Sciatic nerve (tissue), 2 donors: ENCODE measurements at places on chromosomes 2 and 18.

GRCh38 chr2:101793277-101793969 is 95.9 kb downstream of the MAP4K4 start:
- no peak for DNase-seq

GRCh38 chr2:9466147-9466683 is 8.1 kb upstream of the IAH1 start:
- DNase-seq: no peak

- no peak for DNase-seq
Observed at GRCh38 chr18:12518326-12518725, 110.6 kb downstream of the PRELID3A start.

GRCh38 chr2:74894272-74894981 is 60.5 kb downstream of the HK2 start:
- no peak for DNase-seq

DNA sequence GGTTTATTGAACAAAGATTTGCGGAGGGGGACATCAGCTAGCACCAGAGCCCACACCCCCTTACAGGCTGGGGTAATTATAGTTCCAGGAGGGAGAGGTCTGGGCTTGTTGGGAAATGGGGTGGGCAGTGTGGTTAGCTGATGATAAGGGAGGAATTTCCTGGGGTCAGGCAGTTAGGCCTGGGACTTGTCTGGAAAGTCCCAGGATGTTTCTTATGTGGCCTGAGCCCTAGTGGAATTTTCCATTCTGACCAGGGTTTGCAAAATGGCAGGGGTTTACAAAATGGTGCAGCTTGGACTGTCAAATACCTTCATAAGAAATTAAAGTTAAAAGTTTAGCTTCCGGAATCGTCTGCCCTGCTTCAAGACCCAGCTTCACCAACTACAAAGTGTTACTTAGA is 199.1 kb downstream of the FBXO15 start:
- DNase-seq: no peak

GRCh38 chr2:182542501-182543258 is 115.8 kb upstream of the PDE1A start:
- DNase-seq: no peak

GRCh38 chr18:2547477-2548087 is 23.7 kb downstream of the METTL4 start:
- no peak for DNase-seq
